ENCODE measurements at places on chromosomes 12 and 14. TPM values are rescaled to one million over a fixed set of nuclear protein-coding genes. Genes with fewer than 3 reads are reported as not detected.

CLEC1B gene
- total RNA-seq, result not detected

MARCHF9 gene
- 6.0 TPM for total RNA-seq

TMEM132C gene
- 67.8 TPM for total RNA-seq

SIX6 gene
- not detected for total RNA-seq

RD3L gene
- total RNA-seq, result not detected

PPP1R36 gene
- total RNA-seq, result 2.5 TPM

DPF3 gene
- 6.8 TPM for total RNA-seq

TAS2R50 gene
- total RNA-seq, result 4.2 TPM

EML5 gene
- total RNA-seq, result 0.19 TPM

DEGS2 gene
- 0.94 TPM for total RNA-seq

LRP1-AS gene
- total RNA-seq, result not detected

IL26 gene
- total RNA-seq, result not detected

CRADD gene
- total RNA-seq, result 35.2 TPM

DLGAP5 gene
- 0.19 TPM for total RNA-seq
